Umbilical cord (tissue), 2 donors: ENCODE measurements at places on chromosomes 16 and 17. TPM values are rescaled to one million over a fixed set of nuclear protein-coding genes. Genes with fewer than 3 reads are reported as not detected.

- no peak for DNase-seq
These were observed 3.3 kb upstream of the NFE2L1 start for GRCh38 chr17:48044851-48045250.

GRCh38 chr17:57004944-57005579 lies 27.1 kb downstream of the SCPEP1 start:
- DNase-seq: no peak

GRCh38 chr16:185213-185612 lies 5.0 kb downstream of the HBQ1 start:
- no peak for DNase-seq

GRCh38 chr16:1464894-1465566 lies 9.8 kb downstream of the CLCN7 start:
- DNase-seq: no peak

DNA sequence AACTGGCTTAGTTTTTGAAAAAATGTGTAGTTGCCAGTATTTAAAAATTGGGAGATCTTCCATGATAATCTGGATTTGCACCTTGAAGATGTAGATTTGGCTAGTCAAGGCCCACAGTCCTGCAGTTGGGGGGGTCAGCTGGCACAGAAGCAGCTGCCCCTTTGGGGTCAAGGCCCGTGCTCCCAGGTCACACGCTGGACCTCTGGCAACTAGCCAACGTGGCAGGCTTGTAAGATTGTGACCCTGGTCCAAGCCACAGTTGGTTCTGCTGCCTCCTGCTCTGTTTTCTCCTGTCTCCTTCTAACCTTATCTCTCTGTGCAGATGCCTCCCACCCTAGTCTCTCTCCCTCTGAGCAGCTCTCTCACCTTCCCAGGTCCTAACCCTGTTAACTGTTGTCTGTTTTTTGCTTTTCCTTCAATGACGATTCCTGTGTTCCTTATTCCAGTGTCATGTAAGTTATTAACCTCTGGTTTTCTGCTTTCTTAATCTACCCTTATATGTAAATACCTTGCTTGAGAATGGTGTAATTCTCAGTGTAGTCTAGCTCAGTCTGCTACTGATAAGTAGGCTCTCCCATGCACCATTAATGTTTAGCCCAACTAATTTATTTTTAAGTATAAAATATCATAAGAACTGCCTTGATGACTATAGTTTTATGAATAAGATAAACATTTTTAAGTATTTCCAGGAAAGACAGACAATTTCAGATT lies 27.9 kb downstream of the CLEC16A start:
- DNase-seq: no peak

DNA sequence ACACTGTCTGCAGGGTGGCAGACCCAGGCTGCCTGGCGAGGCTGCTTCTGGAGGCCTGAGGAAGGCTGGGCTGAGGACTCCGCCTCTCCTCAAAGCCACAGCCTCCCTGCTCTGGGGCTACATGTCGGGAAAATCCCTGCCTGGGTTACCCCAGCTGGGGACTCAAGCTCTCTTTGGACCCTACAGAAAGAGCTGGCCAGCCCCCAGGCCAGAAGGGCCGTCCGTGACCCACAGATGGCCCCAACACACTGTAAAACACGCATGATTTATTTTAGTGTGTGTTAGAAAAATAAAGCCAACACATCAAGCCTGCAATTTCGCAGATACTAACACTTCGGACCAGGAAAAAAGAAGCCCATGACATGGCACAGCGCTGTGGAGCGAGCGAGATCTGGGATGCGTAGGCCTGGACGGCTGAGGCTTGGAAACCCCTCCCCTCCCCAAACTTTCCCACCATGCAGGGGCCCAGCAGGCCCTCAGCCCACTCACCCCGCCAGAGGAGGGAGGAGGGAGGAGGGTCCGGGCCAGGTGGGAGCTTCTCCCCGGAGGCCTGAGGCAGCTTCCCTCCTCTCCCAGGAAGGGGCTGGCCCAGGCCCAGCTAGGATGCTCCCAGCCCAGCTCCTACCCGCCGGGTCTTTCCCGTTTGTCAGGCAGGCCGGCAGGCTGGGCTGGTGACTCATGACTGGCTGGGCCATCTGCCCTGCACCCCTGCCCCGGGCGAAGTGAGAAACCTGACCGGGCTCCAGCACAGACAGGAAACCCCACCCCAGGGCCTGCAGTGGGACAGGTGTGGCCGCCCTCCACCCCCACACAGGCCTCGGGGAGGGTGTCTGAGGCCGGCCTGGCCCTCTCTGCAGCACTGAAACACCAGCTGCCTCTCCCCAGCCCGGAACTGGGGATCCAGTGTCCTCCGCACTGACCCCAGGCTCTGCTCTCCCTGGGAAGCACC lies 34.1 kb upstream of the SLC38A10 start:
- DNase-seq: peak; percentile 87

DNA sequence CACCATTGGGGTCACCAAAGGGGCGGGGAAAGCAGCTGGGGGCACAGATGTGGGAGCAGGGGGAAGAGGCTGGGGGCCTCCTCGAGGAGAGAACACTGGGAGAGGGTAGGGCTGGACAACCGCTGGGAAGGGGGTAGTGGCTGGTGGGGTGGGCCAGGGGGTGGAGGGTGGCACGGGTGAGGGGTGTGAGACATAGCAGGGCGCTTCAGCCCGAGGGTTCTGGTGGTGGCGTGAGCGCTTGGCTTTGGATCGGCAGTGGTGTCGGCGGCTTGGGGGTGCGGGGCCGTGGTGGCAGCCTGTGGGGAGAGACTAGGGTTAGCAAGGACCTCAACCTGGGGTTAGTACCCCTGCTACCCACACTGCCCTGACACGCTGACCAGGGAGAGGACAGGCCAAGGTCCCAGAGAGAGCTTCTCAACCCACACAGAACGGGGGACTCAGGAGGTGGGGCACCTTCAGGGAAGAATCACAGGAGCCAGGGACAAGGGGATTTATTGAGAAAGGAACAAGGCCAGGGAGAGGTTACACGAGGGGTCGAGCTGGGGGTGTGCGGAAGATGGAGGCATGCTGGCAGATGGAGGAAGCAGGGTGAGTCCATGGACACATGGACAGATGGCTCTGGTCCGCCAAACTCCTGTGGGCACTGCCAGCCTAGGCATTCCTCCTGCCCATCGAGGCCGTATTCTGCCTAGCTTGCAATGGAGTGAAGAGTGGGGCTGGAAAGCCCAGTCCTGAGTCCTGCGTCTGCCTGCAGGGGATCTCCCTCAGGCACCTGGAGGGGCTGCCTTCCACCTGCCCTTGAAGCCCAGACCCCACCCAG lies 8.4 kb downstream of the PER1 start:
- DNase-seq: no peak

DNA sequence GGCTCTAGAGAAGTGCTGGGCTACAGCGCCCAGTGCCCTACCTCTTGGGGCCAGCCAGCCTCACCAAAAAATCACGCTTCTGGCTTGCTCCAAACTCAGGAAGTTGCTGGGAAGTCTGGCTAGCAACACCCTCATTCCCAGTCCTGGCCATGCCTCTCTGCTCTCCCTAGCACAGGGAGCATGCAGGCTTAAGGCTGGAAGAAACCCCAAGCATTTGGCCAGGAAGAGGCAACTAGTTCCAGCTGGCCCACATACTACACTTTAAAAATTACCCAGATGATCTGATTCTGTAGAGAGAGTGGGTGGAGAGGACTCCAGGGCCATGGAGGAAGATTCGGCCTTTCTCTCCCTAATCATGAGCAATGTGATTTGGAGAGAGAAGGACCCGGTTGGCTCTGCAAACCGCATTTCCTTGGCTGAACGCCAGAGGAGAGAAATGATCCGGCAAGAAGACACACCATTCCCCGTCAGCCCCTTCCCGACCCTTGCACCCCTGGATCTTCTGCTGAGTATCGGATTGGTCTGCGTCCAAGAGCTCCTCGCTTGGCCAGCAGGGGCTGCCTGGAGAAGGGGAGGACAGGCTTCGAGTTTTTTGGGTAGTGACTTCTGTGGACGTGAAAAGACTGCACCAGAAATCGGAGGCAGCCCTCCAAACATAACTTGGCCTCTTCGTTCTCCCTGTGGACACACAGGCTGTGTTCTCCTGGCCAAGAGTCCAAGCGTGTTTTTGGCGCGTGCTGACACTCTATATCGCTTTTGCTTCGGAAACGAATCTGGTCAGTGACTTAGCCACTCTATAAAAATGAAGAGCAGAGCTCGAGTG lies 406.3 kb downstream of the WWOX start:
- DNase-seq: peak; percentile 75

- DNase-seq: no peak
These were observed 7.3 kb upstream of the GAS7 start for GRCh38 chr17:10205549-10206185.

- DNase-seq: peak; percentile 86
These were observed 584.7 kb downstream of the WWOX start for GRCh38 chr16:78684030-78684611.

- DNase-seq: no peak
These were observed at the start of gene GRIN2A for GRCh38 chr16:10182222-10183053. TSS of gene GRIN2A (minus strand) at chr16:10182428. CDS start at chr16:10180411, 2,017 bp downstream.

GRCh38 chr17:74337834-74338500 lies 11.9 kb downstream of the KIF19 start:
- no peak for DNase-seq

DNA sequence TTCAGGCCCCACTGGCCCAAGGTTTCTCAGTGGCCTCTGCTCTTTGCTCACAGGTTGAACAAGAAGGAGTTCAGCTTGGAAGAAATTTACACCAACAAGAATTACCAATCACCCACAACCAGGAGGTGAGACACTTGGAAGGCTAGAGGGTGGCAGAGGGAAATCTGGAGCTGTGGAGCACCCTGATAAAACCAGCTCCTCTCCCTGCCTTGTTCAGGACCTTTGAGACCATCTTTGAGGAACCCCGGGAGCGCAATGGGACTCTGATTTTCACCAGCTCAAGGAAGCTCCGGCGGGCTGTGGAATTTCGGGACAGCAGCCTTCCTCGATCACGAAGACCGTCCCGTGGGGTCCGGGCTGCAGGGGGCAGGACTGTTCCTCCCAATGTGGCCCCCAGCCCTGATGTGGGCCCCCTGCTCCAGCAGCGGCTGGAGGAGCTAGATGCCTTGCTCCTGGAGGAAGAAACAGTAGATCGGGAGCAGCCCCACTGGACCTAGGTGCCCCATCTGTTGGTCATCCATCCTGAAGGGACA lies 2.4 kb upstream of the FBRS start:
- no peak for DNase-seq

DNA sequence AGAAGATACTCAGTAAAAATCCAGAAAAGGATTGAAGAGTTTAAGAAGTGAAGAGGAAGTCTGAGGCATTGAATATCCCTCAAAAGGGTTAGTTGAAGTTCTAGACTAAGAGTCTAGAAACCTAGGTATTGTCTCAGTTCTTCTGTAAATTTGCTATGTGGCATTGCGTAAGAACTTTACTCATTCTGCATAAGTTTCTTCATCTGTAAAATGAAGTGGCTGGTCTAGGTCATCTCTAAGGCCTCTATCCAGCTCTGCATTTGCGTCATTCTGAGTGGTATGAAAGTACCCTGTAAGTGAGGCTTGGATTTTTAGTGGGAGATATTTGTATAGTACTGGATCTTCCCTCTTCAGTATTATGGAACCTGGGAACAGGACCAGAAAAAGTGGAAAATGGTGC lies 130.2 kb downstream of the MYO1D start:
- no peak for DNase-seq

DNA sequence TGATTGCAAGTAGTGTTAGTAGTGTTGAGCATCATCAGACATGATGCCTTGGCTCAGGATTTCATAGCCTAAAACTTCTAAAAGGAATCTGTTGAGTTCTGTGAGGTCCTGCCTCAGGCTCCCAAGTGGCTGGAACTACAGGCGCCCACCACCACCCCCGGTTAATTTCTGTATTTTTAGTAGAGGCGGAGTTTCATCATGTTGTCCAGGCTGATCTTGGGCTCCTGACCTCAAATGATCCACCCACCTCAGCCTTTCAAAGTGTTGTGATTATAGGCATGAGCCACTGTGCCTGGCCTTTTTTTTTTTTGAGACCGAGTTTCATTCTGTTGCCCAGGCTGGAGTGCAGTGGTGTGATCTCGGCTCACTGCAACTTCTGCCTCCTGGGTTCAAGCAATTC lies 5.7 kb downstream of the PSMD11 start:
- no peak for DNase-seq

The GAST gene
- not detected for total RNA-seq

The DNASE1L2 gene
- total RNA-seq: not detected

The GPR179 gene
- 2.6 TPM for total RNA-seq

The PITPNM3 gene
- total RNA-seq: 4.8 TPM

The CCL17 gene
- not detected for total RNA-seq

The NECAB2 gene
- total RNA-seq: 6.5 TPM

The TBC1D3G gene
- total RNA-seq: 1.4 TPM

The HSDL1 gene
- 22.9 TPM for total RNA-seq

The OR1F1 gene
- total RNA-seq: 0.96 TPM
